Bronchus fibroblast of lung (primary cell): ENCODE measurements at places on chromosomes 16 and 17. TPM values are rescaled to one million over a fixed set of nuclear protein-coding genes. Genes with fewer than 3 reads are reported as not detected.

Gene STAC2
- total RNA-seq, result 0.15 TPM in 1 of 2 replicates, not detected in the other

Gene ZNF778
- total RNA-seq, result 1.3 and 3.0 TPM in 2 replicates

Gene ZNF385C
- not detected in 2 replicates for total RNA-seq

Gene RAB26
- total RNA-seq, result 1.5 and 3.3 TPM in 2 replicates

Gene LPO
- total RNA-seq, result not detected in 2 replicates

Gene FNDC8
- not detected in 2 replicates for total RNA-seq

Gene KRTAP4-9
- not detected in 2 replicates for total RNA-seq

Gene ASPHD1
- total RNA-seq, result 2.9 and 4.8 TPM in 2 replicates

Gene SKAP1
- total RNA-seq, result not detected in 2 replicates

Gene TPSAB1
- total RNA-seq, result not detected in 2 replicates

Gene KRT24
- total RNA-seq, result not detected in 2 replicates

Gene SCARF1
- total RNA-seq, result 0.30 and 1.0 TPM in 2 replicates

Gene MSLN
- under 0.01 TPM in 1 of 2 replicates, not detected in the other for total RNA-seq

Gene WRAP53
- 21.7 and 22.7 TPM in 2 replicates for total RNA-seq

Gene METRN
- 49.1 and 68.7 TPM in 2 replicates for total RNA-seq

Gene GJC1
- 15.5 and 18.3 TPM in 2 replicates for total RNA-seq

Gene CDH11
- 63.5 and 64.1 TPM in 2 replicates for total RNA-seq

Gene CES5A
- total RNA-seq, result not detected in 2 replicates

Gene PIPOX
- 0.74 TPM in 1 of 2 replicates, not detected in the other for total RNA-seq

Gene MYO1D
- total RNA-seq, result 2.0 and 2.2 TPM in 2 replicates

Gene KRTAP4-11
- not detected in 2 replicates for total RNA-seq

Gene HSDL1
- total RNA-seq, result 8.4 and 13.4 TPM in 2 replicates

Gene CRYBA1
- total RNA-seq, result not detected in 2 replicates

Gene MTSS2
- 75.5 and 76.1 TPM in 2 replicates for total RNA-seq

Gene CDH15
- 0.30 TPM in 1 of 2 replicates, not detected in the other for total RNA-seq

Gene CLDN9
- not detected in 2 replicates for total RNA-seq

Gene SMIM5
- total RNA-seq, result not detected in 2 replicates

Gene LGALS3BP
- total RNA-seq, result 111 and 124 TPM in 2 replicates

Gene SLC13A5
- total RNA-seq, result not detected in 2 replicates

Gene C17orf67
- 1.0 and 1.3 TPM in 2 replicates for total RNA-seq
